NCI-H1436 treated with DMSO at 0.1 percent for 48 hours (cell line): ENCODE measurements at places on chromosomes 1 and 21.

DNA sequence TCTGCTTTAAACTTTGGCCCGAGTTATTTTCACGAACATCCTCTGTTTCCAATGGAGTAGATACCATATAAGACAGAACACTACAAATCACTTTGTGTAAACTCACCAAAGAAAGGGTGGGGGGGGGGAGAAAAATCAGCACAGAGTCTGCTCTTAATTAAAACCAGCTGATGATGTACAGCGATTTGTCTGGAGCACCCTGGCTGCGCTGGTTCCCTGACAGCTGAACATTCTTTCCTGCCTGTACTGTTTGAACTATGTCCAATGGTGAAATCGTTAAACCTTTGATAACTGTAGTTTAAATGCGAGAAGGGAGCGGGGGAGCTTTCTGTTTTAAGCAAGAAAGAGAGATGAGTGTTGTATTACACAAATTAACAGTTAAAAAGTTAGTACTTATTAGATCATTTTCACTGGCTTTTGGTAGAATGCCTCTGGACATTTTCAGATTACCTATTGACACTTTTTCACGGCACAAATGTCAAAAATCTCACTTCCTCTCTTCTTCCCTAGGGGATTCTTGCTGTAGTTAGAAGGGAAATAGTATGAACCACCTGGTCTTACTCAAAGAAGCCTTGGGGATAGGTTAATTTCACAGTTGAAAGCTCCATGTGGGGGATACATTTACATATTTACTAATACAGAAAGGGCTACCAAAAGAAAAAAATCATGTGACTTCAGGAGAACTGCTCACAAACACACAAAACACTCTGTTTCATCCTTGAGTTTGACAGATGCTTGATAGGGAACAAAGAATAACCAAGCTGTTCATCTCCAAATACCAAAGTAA is 140.2 kb upstream of the RUNX1 start:
- no peak for DNase-seq

DNA sequence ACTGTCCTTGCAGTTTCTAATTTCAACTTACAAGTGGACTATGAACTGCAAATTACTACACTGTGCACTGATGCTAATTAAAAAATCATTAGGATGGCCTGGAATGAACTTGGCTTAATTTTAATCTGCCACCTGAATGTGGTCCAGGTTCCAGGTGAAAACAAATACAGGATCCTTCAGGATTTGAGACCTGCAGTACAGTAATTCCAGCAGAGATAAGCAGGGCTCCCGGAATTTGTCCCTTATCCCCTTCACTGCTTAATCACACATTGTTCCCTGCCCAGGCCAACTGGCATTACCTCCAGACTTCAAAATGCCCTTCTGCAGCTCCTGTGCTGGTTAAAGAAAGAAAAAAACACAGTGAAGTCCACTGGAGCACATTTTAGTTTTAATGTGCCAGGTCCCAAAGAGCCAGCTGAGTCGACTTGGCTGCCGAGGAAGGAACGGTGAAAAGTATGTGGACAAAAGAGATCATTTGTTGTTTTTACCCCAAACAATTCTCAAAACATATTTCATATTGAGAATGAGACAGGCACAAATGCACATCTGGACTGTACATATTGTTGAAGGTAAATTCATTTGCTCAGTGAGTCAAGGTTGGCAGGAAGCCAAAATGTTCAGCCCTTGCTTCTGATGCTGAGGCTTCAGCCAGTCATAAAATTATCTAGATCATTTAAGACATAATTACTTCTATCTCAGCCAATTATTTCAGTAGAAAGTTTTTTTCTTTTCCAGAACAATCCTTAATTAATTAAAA is 28.3 kb downstream of the DEGS1 start:
- DNase-seq: peak; percentile 12

- DNase-seq: no peak
These were observed 73.7 kb downstream of the SPATA46 start for GRCh38 chr1:162303004-162303344.

DNA sequence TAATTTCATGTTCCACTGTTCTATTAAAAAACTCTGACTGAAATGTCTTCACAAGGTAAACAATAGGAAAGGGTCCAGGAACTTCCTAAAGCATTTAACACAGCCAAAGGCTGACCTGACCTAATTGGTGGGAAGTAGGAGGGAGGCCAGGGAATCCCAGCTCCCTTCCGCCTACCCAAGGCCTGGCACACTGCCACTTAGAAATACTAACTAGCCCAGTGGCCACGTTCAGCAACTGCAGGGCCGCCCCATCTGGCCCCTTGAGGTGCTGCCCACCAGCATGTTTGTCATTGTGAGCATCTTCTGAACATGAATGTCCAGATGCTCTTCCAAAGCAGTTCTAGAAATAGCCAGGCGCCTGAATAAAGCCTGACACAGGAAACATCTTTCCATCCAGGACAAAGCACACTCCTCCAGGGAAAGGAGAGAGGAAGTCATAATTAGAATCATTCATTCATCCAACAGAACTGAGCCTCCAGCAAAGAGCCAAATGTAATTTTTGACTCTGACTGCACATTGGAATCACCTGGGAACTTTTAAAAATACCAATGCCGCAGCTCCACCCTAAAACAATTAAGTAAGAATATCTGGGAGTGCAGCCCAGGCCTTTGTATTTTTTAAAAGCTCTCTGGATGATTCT is 44.6 kb upstream of the BCL9 start:
- DNase-seq: no peak

DNA sequence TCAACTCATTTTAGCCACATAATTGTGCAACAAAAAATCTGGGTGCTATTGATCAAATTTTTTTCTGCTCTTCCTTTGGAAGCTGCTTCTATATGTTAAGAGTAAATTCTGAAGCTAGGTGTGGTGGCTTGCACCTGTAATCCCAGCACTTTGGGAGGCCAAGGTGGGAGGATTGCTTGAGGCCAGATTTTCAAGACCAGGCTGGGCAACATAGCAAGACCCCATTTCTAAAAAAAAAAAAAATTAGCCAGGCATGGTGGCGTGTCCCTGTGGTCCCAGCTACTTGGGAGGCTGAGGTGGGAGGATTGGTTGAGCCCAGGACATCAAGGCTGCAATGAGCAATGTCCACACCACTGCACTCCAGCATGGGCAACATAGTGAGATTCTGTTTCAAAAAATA is 24.3 kb upstream of the RSBN1 start:
- no peak for DNase-seq

- DNase-seq: no peak
These were observed 138.7 kb upstream of the ZNF648 start for GRCh38 chr1:182200025-182200812.

DNA sequence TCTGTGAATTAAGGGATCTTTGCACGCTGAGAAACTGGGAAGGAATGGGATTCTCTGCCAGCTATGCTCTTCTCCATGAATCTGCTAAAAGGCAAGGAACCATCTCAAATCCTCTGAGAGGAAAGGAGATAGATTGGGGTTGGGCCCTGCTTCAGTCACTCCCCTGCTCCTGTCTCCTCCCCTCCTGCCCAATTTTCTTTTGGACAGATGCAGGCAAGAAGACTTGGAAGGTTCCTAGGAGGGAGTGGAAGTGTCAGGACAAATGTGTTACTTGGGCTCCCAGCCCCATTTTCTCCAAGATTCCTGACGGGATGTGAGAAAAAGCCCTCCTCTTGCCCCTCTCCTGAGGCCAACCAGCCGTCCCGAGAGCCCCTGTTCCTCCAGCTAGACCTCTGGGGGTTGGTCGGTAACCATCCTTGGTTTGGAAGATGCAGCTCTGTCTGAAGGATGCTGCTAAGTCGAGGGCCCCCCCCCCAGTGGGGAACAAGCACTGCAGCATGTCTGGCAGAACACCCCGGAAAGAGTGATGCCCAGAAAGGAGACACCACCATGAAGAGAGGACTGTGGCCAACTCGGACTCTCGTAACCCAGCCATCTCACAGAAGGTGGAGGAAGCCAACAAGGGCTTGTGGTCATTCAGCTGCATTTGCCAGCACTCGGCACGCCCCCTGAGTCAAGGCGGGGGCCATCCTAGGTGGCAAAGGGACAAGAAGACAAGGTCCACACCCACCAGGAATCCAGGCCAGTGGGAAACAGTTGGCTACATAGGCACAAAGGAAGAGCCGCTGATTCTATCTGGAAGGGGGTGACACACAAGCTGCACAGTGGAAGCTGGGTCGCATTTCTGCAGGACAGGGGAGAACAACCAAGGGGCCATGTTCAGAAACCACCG is 43.7 kb downstream of the CDK18 start:
- DNase-seq: no peak

DNA sequence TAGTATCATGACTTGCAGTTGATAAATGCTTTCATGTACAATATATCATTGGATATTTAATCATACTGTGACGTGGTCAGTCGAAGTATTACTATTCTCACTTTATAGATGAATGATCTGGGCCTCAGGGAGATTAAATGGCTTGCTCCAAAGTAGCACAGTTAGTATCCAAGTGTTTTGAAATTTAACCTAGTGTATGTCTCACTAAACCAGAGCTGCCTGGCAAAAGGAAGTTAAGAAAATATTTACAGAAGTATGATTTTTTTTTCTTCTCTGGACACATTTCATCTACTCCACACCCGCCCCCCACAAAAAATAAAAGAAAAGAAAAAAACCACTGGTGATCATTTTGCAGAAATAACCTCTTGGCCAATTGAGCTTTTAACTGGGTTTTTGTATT is 71.9 kb upstream of the CXADR start:
- DNase-seq: no peak

DNA sequence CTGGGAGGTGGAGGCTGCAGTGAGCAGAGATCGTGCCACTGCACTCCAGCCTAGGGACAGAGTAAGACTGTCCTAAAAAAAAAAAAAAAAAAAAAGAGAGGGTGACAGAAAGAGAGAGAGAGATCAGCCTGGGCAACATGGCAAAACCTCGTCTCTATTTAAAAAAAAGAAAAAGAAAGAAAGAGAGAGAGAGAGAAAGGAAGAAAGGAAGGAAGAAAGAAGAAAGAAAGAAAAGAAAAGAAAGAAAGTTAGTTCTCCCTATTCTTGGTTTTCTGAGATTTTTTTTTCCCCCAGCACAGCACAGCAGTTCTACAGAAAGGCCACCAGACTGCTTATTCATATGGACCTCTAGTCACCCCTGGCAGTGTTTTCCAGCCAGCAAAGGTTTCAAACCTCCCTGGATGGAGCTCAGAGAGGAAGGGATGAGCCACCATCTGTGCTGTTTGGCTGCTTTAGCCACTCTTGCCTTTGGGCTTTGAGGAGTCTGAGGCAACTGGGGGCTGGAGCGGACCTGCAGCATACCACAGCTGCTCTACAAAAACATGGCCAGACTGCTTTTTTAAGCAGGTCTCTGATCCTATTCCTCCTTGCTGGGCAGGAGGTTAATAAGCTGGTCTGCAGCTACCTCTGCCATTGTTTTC is 10.6 kb downstream of the S100A6 start:
- DNase-seq: no peak

DNA sequence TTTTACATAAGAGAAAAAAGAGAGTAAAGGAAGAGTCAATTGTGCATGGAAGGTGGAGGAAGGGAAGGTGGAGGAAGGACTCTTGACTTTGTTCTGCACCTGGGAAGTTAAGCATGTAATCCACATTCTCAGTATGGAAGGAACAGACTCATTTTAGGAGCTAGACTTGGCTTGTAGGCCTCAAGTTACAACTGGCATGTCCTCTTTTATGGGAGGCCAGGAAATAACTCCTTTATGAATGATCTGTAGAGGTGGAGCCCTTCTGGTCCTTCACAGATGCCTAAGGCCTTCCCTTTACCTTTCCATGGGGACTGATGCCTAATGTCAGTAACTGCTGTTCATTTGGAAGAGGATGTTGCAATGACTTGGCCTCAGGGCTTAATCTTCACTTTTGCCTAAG is 29.4 kb upstream of the CCSAP start:
- DNase-seq: no peak

DNA sequence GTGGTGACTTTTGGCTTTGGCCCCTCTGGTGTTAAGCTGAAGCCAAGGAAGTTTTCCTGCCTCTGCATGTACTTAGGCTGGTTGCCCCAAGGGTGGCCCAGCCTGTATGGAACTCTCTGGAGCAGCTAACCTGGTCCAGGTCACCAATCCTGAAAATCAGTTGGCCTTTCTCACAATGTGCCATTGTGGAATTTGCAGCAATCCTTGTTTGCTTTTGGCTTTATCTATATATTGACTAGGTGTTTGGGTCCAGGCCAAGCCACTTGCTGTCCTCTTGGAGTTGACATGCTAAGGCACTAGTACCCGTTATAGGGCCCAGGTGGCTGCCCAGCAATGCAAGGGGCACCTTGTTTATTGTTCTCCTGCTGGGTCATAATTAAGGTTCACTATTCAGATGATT is 124.6 kb downstream of the CAMTA1 start:
- no peak for DNase-seq

DNA sequence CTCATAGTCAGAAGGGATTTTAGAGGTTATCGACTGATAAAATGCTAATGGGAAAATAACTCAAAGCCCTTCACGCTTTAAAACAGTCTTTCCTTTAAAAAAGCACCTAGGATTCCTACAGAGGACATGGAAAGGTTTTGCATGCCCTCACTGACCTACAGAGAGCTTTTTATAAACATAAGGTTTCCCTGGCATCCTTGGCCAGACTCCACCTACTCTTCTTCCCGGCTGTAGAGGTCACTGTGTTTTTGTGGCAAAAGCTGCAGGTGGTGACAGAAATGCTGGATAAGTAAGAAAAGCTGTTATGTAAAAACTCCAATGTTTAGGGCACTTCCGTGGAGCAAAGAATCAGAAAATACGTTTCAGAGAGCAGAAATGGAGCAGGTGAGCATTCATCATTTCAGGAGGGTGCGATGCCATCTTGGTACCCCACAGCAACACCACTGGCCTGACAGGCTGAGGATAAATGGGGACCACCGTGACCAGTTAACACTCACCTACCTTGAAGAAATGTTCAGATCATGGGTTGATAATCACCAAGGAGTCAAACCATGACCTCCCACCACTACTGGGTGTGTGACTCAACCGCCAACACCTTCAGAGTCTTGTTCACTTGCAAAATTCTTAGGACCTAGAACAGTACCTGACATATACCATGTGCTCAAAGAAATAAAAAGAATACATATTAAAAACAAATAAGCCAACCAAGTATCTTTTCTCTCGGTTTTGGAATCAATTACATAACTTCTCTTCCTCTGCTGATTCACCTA is 46.6 kb downstream of the SSBP3 start:
- DNase-seq: no peak

GRCh38 chr1:36420409-36420808 is 22.7 kb upstream of the LSM10 start:
- no peak for DNase-seq

- no peak for DNase-seq
These were observed 159.5 kb upstream of the KAZN start for GRCh38 chr1:14439015-14439414.

- no peak for DNase-seq
These were observed 348.7 kb downstream of the PCP4 start for GRCh38 chr21:40215941-40216340.
